Non-pigmented ciliary epithelial cell (primary cell): ENCODE measurements at places on chromosomes 2 and 18.

DNA sequence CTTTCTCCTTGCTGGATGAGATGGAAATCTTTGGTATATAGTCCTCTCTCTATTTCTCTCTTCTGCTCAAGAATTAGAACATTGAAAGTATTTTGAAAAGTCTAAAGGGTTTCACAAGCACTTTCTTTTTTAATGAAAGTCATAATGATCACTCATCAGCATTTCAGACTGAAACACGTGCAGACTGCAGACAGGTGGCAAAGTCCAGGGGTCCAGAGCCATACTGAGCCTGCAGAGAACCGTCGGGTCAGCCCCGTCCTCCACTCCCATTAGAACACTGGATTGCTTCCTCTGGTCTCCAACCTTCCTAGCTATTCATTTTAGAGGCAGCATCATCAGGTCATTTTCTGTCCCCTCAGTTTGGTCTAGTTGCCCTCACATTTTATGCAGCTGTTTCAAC is 3.1 kb downstream of the TMEM247 start:
- DNase-seq, result no peak

DNA sequence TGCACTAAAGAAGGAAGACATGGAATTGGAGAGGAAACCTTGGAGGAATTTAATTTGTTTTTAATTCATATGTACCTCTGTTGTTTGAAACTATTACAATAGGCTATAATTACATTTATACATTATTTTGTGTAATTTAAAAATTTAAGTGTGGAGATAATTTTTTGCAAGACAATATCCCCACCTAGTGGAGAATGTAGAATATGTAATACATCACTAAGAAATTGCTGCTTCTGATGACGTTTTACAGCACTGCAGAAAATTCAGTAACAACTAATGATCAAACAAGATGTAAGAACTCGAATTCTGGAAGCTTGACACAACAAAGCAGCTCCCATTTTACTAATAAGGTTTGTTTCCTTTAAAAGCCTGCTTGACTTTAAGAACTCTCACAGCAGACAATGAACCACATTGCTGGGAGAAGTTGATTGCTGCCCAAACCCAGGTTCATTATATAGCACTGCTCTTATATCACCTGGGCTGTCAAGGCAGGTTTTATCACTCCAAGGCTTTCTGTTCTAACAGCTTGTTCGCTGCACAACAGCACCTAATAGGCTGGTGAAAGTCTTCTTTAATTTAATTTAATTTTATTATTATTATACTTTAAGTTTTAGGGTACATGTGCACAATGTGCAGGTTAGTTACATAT is 53.4 kb downstream of the THADA start:
- no peak for DNase-seq

GRCh38 chr2:44716131-44716530 is 225.4 kb upstream of the SIX3 start:
- DNase-seq, result no peak

- no peak for DNase-seq
These were observed 118.9 kb downstream of the LCLAT1 start for GRCh38 chr2:30565851-30566358.

DNA sequence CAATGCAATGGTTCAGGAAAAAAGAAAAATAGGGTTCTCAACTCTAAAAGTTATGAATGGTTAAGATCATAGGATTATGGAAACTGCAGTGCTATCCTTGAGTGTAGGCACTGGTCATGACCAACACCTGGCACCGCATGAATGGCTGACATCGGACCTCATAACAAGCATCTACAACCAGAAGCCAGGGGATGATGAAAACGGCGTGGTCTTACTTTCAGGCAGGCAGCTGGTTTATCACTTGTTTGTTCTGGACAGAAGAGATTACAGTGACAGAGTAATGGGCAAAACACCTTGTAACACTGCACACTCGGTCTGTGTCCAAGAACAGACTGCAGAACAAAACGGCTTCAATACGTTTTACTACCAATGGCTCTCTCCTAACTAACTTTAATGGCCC is 132.8 kb downstream of the STK39 start:
- DNase-seq, result no peak

- no peak for DNase-seq
These were observed 174.4 kb downstream of the SEPTIN10 start for GRCh38 chr2:109439390-109439786.

DNA sequence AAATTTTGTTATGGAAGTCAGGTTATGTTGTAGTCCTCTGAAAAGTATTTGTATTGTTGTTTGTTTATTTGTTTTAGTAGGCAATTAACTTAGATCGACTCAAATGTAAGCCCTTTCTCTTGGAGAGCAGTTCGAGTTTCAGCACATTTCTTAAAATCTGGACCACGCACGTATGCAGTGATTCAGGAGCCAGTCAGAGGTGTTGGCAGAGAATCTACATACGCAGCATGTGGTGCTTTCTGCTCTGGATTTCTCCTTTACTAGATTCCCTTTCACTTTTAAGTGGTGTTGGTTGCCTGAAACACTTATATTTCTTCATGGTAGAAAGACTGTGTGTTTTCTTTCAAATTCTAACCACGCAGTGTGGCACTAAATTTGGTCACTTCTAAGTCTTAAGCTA is 773.9 kb upstream of the LRATD1 start:
- no peak for DNase-seq
